Thoracic aorta (tissue), 2 donors: ENCODE measurements at places on chromosomes 3 and 15. TPM values are rescaled to one million over a fixed set of nuclear protein-coding genes. Genes with fewer than 3 reads are reported as not detected.

- H3K27ac ChIP-seq, result no peak overlapping the region
- H3K4me1 ChIP-seq, result peaks cover 3% of the 10 kb centered on the region
- no peaks in the 10 kb centered on the region for H3K36me3 ChIP-seq
Observed at GRCh38 chr3:171183042-171183441, 156.5 kb upstream of the SLC2A2 start.

- peak overlapping the region; percentile 38 for H3K4me3 ChIP-seq
- no peaks in the 10 kb centered on the region for H3K27me3 ChIP-seq
Observed at GRCh38 chr3:42179110-42179725, 86.8 kb downstream of the CCK start.

DNA sequence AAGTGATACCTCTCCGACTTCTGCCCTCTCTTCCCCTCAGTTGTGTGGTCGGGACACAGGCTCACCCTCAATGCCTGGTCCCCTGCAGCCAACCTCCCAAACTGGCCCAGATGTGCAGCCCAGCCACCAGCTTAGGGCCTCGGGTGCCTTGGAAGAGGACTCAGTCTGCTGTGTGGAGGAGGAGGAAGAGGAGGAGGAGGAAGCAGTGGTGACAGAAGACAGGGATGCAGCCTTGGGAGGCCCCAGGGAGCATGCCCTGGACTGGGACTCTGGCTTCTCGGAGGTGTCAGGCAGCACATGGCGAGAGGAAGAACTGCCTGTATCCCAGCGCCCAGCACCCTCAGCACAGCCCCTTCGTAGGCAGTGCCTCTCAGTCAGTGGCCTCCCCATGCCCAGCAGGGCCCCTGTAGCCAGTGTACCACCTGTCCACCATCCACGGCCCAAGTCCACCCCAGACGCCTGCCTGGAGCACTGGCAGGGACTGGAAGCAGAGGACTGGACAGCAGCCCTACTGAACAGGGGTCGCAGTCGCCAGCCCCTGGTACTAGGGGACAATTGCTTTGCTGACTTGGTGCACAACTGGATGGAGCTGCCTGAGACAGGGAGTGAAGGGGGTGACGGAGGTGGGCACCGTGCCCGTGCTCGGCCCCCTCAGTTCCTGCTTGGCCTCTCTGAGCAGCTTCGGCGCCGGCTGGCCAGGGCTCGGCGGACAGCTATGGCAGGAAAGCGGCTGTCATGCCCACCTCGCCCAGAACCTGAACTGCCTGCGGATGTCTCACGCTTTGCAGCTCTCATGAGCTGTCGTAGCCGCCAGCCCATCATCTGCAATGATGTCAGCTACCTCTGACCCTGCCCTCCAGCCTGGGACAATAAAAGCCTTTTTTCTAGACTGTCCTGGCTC lies 1.3 kb downstream of the INKA1 start:
- H3K27ac ChIP-seq, result peak overlapping the region; percentile 98
- no peaks in the 10 kb centered on the region for H3K27me3 ChIP-seq
- DNase-seq, result no peak
- H3K4me3 ChIP-seq, result peak overlapping the region; percentile 97
- H3K36me3 ChIP-seq, result peaks cover 6% of the 10 kb centered on the region

DNA sequence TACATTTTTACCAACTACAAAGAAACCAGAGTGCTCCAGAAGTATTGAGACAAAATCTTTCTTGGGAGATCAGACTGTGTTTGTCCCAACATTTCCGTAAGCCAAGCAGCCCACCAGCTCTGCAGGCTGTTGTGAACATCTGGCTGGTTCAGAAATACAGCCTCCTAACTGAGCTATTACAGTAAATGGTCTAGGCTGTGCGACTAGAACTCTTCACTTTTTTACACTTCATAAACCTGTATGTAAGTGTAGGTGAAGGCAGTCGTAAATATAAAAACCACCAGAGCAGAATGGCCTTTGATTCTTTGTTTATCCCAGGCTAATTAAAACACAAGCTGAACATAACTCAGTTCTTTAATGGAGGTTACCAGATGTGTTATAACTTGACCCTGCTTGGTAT lies 235.3 kb downstream of the ARRDC4 start:
- no peaks in the 10 kb centered on the region for H3K36me3 ChIP-seq
- H3K27ac ChIP-seq, result no peak overlapping the region
- no peak overlapping the region for H3K4me3 ChIP-seq
- DNase-seq, result no peak

GRCh38 chr3:117486719-117487716 lies 777.4 kb downstream of the TUSC7 start:
- H3K4me1 ChIP-seq, result no peaks in the 10 kb centered on the region
- DNase-seq, result no peak
- H3K4me3 ChIP-seq, result no peak overlapping the region
- H3K27ac ChIP-seq, result no peak overlapping the region
- no peaks in the 10 kb centered on the region for H3K27me3 ChIP-seq

- no peak for DNase-seq
- H3K27me3 ChIP-seq, result no peaks in the 10 kb centered on the region
- no peak overlapping the region for H3K27ac ChIP-seq
Observed at GRCh38 chr3:41137686-41138111, 61.6 kb upstream of the CTNNB1 start.

DNA sequence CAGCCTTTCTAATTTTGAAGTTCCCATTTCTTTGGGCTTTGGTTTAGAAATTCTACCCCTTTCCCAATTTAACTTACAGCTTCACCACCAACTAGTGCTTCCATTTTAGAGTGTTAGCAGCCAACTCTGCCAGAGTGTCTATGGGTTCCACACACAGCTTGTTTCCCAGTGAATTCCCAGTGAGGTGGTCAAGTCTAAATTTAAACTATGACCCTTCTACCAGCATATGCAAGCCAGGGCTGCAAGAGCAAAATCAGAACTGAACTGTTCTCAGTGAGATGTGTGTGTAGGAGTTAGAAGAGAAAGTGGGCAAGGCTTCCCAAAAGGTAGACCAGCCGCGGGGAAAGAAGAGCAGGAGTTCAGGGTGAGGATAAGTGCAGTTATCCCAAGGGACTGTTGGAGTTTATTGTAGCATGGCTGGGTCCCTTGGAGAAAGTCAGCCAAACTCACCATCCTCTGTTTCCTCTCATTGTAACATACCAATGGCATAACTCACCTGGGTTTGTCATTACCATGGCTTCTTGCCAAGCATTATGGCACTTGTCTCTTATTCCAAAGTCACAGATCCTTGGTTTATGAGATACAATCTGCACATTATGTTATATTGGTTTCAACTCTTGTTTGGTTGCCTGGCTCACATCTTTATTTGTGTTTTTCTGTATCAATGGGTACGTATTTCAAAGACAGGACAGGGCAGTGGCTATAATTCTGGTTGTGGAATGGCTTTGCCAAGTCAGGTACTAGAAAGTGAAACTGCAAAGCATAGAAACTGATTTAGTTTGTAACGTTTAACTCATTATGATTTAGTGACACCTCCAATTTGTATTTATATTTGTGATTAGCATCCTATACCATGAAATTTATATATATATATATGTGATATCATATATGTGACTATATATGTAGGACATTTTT lies 130.2 kb upstream of the UMPS start:
- peaks cover 17% of the 10 kb centered on the region for H3K4me1 ChIP-seq
- DNase-seq, result no peak
- H3K27me3 ChIP-seq, result no peaks in the 10 kb centered on the region
- H3K27ac ChIP-seq, result peak overlapping the region; percentile 51

DNA sequence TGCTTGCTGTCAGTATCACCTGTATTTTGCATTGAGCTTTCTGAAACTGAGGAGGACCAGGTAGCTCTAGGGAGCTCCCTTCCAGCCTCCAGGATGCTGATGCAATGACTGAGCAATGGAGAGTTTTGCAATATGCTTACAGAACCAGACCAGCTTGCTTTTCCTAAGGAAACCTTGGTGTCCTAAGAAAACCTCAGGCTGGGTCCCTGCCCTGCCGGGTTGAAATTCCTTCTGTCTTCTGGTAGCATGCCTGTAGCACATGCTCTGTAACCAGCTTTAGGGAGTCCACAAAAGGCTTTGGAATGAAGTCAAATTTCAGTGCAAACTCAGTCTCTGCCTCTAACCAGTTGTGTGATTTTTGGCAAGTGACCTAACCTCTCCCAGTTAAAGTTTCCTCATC lies 65.8 kb upstream of the GSK3B start:
- no peaks in the 10 kb centered on the region for H3K36me3 ChIP-seq
- H3K4me3 ChIP-seq, result no peak overlapping the region
- peaks cover 18% of the 10 kb centered on the region for H3K4me1 ChIP-seq

DNA sequence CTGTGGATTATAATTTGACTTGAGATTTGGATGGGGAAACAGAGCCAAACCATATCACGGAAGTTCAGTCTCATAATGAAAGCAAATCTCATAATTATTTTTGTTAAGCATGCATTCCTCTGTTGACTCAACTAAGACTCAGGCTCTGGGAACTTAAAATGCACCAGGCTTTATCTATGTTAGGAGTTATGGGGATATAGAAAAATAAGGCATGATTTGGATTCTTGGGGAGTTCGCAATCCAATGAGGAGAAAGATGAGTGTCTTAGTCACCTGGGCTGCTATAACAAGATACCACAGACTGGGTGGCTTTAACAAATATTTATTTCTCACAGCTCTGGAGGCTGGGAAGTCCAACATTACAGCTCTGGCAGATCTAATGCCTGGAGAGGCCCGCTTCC lies 89.4 kb upstream of the TJP1 start:
- H3K36me3 ChIP-seq, result no peaks in the 10 kb centered on the region
- no peaks in the 10 kb centered on the region for H3K4me1 ChIP-seq
- DNase-seq, result no peak
- H3K27me3 ChIP-seq, result no peaks in the 10 kb centered on the region

- H3K4me1 ChIP-seq, result no peaks in the 10 kb centered on the region
- no peaks in the 10 kb centered on the region for H3K36me3 ChIP-seq
- no peak overlapping the region for H3K4me3 ChIP-seq
- H3K27ac ChIP-seq, result no peak overlapping the region
- H3K27me3 ChIP-seq, result no peaks in the 10 kb centered on the region
- no peak for DNase-seq
Observed at GRCh38 chr3:13262493-13263211, 157.5 kb downstream of the NUP210 start.

- no peak for DNase-seq
- H3K36me3 ChIP-seq, result no peaks in the 10 kb centered on the region
- no peaks in the 10 kb centered on the region for H3K27me3 ChIP-seq
Observed at GRCh38 chr3:196645096-196645495, 5.6 kb downstream of the NRROS start.

DNA sequence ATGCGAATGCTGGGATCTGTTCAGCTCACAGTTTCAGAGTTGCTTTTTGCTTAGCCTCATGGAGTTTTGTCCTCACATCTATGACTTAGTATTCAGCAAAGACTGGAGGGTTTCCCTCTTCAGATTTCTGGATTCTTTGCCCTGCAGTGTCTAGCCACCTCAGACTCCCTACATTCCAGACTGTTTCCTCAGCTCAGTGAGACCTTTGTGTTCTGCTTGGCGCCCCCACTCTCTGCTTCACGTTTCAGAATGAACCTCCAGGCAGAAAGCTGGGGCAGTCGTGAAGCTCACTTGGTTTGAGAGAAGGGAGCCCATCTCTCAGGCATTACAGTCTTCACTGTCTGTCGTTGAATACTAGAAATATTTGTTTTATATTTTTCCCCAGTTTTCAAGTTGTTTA lies 118.1 kb downstream of the CACNA1D start:
- no peak for DNase-seq
- H3K4me1 ChIP-seq, result no peaks in the 10 kb centered on the region
- no peak overlapping the region for H3K4me3 ChIP-seq
- H3K36me3 ChIP-seq, result no peaks in the 10 kb centered on the region
- H3K27me3 ChIP-seq, result no peaks in the 10 kb centered on the region
- no peak overlapping the region for H3K27ac ChIP-seq

GRCh38 chr3:18964640-18965039 lies 183.7 kb upstream of the KCNH8 start:
- DNase-seq, result no peak
- H3K36me3 ChIP-seq, result no peaks in the 10 kb centered on the region
- H3K4me1 ChIP-seq, result no peaks in the 10 kb centered on the region
- no peaks in the 10 kb centered on the region for H3K27me3 ChIP-seq
- H3K27ac ChIP-seq, result no peak overlapping the region
- no peak overlapping the region for H3K4me3 ChIP-seq

DNA sequence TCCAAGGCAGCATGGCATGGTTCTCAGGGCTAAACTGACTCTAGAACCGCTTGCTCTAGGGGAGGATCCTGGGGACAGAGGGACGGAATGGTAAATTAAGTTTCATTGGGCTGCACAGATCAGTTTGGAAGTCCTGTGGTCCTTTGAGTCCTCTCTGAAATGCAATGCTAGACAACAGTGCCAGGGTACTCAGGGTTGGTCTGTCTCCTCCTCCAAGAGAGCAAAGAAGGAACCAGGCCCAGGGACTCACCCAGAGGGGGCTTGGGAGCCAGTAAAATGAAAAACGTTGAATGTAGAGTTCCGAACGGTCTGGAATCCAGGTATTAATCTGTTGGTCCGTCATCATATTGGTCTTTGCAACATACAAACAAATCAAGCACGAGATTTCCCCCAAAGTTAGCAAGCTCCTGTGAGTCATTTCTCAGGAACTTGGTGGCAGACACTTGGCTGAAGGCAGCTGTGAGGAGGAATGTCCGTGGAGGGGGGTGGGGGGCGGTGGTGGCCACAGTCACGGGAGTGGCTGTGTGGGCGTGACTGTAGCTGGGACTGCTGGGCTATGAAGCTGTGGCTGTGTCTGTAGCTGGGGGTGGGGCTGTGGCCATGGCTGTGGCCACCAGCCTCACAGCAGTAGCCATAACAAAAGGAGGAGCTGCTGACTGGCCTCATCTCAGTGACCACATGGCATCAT lies 361.0 kb downstream of the SHQ1 start:
- no peaks in the 10 kb centered on the region for H3K36me3 ChIP-seq
- H3K27ac ChIP-seq, result no peak overlapping the region
- DNase-seq, result peak; percentile 49
- no peaks in the 10 kb centered on the region for H3K27me3 ChIP-seq
- H3K4me1 ChIP-seq, result peaks cover 19% of the 10 kb centered on the region

DNA sequence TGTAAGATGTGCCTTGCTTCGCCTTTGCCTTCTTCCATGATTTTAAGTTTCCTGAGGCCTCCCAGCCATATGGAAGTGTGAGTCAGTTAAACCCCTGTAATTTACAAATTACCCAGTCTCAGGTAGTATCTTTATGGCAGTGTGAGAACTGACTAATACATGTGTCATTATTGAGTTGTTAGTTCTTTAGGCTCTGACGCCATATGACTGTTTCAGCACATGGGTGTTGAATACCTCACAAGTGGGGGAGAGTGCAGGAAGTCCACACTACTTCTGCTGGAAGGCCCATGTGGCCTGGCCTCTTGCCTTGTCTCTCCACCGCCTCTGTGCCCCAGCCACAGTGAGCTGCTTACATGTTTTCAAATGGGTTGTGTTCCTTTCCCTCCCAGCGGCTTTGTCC lies 28.5 kb downstream of the MFSD1 start:
- H3K36me3 ChIP-seq, result peaks cover 13% of the 10 kb centered on the region
- no peaks in the 10 kb centered on the region for H3K4me1 ChIP-seq
- no peak for DNase-seq
- H3K4me3 ChIP-seq, result no peak overlapping the region
- H3K27ac ChIP-seq, result no peak overlapping the region

GRCh38 chr3:98501863-98502576 lies 4.5 kb downstream of the OR5K2 start:
- H3K36me3 ChIP-seq, result no peaks in the 10 kb centered on the region
- H3K4me1 ChIP-seq, result no peaks in the 10 kb centered on the region
- no peaks in the 10 kb centered on the region for H3K27me3 ChIP-seq
- DNase-seq, result no peak
- H3K4me3 ChIP-seq, result no peak overlapping the region

The CIB2 gene
- total RNA-seq, result 1.2 TPM

The GFM1 gene
- total RNA-seq, result 20.0 TPM

The NANOGP8 gene
- 0.81 TPM for total RNA-seq

The KBTBD12 gene
- total RNA-seq, result 14.5 TPM

The DET1 gene
- 8.5 TPM for total RNA-seq

The ITIH1 gene
- total RNA-seq, result not detected

The CSTA gene
- not detected for total RNA-seq

The CPEB1 gene
- total RNA-seq, result 2.0 TPM
